Stimulated activated CD4-positive, alpha-beta T cell treated with anti-CD3 and anti-CD28 coated beads, Interleukin-2, amount 100 ng/mL, for 4 hours (primary cell): ENCODE measurements at places on chromosomes 2 and 18.

- DNase-seq: no peak
Observed at GRCh38 chr2:141317986-141318385, 812.8 kb downstream of the LRP1B start.

DNA sequence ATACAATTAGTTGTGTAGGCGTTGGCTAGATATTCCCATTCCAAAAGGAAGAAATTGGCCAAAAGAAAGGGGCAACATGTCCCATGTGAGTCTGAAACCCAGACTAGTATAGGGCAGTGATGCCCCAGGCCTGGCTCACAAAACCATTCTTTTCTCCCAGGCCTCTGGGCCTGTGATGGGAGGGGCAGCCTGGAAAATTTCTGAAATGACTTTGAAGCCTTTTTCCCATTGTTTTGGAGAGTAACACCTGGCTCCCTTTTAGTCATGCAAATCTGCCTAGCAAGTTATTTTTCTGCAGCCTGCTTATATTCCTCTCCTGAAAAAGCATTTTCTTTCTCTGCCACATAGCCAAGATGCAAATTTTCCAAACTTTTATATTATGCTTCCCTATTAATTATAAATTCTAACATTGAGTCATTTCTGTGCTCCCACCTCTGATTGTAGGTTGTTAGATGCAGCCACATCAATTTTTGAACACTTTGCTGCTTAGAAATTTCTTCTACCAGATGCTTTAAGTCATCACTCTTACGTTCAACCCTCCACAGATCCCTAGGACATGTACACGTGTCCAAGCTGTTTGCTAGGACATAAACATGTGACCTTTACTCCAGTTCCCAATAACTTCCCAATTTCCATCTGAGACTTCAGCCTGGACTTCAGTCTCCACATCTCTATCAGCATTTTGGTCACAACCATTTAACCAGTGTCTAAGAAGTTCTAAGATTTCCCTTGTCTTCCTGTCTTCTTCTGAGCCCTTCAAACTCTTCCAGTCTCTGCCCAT lies 76.1 kb upstream of the MC4R start:
- DNase-seq: no peak

DNA sequence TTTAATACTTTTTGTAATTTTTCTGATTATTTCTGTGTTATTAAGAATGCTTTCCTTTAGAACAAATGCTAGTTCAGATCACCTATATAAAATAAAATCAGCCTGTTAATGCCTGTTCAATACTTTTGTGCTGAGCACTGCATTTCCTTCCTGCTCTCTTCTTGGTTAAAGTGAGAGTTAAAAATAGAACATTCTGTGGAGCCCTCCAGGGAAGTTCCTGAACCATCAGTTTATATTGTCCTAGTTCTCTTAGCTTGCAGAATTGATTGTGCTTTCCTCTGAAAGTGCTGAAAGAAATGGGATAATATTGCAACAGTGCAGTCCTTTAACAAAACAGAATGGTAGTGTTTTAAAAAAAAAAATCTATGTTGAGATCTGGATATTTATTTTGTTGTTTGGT lies 74.6 kb upstream of the UBXN4 start:
- DNase-seq: no peak

DNA sequence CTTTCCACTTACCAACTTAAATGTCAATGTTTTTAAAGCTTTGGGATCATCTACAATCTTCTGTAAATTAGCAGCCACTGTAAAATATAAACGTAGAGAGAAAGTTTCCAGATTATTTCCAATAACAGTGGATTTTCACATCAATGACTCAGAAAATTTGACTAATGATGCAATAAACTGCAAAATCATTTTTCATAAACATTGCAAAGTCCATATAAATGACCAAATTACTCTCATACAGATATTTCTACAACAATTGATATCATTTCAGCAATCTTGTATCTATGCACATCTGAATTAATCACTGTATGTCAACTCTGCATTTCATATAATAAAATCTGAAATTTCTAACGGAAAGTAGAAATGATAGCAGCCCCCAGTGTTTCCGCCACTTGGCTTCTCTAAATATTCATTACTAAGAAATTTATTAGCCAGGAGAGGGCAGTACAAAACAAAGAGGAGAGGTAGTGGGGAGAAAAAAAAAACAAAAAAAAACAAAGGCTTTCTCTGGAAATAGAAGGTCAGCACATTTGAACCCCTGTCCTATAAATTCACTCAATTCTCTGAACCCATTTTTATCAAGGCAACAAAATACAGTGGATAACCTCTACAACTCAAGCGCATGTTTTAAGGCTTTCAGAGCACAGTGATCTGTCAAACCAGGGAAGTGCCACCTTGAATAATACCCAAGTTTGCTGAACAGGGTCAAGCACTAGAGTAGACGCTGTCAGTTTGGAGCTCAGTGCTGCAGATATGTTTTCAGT lies 282.6 kb downstream of the STK39 start:
- no peak for DNase-seq

DNA sequence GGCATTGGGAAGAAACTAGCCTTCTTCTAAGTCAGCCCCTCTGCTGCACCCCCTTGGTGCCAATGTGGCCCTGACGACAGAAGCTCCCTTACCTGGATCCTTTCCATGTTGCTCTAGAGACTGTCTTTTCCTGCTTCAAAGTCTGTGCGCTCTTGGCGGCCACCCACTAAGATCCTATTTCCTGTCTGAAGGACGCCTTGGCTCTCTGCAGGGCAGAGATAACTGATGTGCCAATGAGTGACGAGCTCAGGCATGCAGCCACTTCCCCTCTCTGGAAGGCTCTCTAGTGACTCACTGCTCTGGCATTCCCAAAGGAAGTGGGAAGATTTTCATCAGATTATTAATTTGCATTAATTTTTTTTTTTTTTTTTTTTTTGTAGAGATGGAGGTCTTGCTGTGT lies 273.5 kb downstream of the CDH20 start:
- no peak for DNase-seq
